Suppressor macrophage treated with lipopolysaccharide for 4 hours (primary cell): ENCODE measurements at places on chromosomes 12 and 14.

GRCh38 chr14:68569970-68570409, 222.9 kb downstream of the ZFP36L1 start:
- DNase-seq, result no peak

- DNase-seq, result peak; percentile 91
Measured at GRCh38 chr12:120265473-120266179, at the start of gene PXN. PXN (minus strand) TSS chr12:120265730; CDS start chr12:120265629, 101 bp downstream.

DNA sequence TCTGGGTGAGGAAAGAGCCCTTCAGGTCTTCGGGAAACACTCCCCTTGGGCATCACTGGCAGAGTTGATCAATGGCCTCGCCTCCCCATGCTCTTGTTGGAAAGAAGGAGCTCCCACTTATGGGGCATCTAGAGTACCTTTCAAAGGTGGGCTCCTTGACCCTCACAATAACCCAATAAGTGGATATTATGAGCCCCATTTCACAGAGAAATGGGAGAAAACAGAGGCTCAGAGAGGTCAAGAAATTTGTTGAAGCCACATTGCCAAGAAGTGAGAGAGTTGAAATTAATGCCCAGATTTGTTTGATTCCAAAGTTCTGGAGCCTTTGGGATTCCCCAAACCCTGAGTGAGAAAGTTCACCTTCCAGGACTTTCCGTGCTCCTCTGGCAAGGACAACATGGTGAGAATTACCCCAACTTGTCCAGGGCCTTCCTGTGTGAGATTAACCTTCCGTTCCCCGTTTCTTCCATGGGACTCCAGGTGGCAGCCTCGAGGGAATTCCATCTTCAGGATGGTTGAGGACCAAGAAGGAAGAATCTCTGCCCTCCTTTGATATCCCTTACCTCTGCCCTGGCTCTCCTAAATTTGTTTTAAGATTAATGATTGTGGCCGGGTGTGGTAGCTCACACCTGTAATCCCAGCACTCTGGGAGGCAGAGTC, 7.5 kb upstream of the CHD4 start:
- no peak for DNase-seq

DNA sequence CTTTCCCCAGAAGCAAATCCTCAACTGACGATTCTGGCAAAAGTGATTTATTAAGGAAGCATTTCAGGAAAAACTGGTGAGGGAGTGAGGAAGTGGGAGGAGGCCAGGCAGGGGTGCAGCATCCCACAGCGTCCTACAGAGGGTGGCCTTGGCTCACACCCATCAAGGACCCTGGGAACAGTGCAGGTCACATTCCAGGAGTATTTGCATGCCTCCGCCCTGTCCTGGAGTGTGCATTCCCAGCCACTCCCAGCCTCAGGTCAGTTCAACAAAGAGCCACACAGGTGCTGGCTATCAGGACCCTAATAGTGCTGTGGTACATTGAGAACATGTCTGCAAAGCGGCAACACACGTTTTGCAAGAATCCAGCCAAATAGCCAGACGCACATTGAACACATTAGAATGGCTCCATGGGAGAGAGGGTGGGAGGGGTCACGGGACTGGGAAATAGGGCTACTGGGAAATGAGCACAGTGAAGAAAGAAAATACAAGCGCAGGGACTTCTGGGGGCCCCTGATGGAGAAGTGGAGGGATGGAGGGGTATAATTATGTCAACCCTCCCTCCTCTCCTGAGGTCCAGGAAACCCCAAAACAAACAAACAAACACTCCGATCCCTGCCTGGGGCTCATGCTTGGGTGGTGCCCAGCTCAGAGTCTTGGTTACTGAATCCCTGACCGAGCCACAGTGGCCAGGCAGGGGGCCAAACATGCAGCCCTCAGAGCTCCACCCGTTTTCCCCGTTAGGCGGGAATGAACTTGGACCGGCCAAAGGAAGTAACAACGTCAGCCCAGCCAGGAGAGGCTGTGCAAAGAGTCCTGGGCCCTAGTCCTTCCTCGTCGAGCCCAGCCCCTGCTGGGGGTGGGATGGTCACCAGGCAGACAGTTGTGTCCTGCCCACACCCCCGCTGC, 36.5 kb downstream of the CMKLR1 start:
- DNase-seq, result no peak

- DNase-seq, result peak; percentile 82
Measured at GRCh38 chr14:50320283-50320682, 8.2 kb downstream of the DMAC2L start.

DNA sequence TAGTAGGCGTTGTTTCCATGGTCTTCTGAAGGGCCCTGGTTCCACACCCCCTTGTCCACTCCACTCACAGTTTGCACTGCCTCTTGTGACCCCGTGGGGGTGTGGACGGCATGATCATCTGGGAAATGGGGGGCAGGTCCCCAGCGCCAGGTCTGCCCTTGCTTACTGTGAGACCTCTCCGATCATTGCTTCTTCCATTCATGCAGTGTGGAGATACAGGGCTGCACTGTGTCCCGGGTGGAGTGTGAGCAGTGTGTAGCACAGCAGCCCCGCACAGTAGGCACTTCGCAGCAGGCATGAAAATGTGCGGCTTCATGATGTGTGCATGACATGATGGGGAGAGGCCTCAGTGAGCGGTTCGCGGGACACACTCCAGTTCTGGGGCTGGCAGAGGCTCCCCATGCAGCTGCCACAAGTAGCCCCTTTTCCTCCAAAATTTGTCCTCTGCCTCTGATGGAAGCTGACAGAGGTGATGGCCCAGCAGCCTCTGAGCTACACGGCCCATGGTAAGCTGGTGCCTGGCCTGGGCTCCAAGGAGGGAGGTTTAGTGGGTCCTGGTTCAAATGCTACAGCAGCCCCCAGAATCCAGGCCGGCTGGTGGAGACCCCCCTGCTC, 15.0 kb downstream of the RIN3 start:
- no peak for DNase-seq

DNA sequence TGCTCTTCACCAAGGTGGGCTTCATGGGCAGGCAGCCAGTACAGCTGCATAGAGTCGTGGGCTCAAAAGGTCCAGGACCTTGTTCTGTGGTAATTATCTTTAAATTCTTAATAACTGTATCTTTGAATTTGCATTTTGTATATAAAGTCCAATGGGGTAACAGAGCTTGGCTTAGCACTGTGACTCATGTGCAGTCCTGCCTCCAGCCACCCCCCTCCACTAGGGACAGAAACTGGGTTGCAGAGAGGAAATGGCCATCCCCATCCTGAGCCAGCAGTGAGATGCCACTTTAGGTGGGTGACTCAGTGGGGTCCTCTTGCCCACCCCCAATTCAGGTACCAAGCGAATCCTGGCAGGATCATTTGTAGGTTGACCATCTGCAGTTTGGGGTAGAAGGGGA, 48.1 kb downstream of the EPS8 start:
- DNase-seq, result no peak

DNA sequence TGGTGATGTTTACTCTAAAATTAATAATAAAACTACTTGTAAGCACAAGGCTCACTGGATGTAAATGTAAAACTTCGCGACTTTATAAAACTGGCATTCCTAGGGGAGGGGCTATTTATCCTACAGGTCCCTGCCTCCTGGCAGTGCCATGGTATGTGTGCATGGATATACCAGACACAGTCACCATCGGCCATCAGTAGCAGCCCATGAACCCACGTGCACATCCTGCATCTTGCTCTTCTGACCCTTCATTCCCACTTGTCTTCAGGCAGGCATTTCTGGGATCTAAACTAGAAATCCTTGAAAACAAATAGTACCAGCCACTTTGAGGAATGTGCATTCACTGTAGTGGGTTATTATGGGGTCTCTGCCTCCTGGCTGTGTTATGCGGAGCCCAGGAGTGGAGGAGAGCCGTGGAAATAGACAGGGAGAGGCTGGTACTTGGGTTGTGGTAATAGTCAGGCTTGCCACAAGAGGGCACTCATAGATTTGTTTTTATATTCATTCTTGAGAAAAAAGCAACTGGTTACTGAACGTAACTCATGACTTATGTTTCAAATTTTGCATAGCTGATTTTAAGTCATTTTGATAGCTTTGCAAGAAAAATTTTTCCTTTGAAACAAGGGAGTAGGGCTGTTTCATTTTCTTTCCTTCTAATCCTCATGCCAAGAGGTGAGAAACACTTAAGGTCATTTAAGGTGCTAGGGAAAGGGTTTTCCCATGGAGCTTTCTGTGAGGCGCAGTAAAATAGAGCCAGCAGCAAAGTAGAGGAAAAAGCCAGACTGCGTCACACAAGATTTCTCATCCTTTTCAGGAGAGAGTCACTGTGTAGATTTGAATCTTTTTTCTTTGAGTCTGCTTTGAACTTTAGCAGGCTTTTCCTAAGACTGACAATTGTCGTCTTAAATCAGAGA, 17.4 kb upstream of the GALNT16 start:
- DNase-seq, result peak; percentile 69

DNA sequence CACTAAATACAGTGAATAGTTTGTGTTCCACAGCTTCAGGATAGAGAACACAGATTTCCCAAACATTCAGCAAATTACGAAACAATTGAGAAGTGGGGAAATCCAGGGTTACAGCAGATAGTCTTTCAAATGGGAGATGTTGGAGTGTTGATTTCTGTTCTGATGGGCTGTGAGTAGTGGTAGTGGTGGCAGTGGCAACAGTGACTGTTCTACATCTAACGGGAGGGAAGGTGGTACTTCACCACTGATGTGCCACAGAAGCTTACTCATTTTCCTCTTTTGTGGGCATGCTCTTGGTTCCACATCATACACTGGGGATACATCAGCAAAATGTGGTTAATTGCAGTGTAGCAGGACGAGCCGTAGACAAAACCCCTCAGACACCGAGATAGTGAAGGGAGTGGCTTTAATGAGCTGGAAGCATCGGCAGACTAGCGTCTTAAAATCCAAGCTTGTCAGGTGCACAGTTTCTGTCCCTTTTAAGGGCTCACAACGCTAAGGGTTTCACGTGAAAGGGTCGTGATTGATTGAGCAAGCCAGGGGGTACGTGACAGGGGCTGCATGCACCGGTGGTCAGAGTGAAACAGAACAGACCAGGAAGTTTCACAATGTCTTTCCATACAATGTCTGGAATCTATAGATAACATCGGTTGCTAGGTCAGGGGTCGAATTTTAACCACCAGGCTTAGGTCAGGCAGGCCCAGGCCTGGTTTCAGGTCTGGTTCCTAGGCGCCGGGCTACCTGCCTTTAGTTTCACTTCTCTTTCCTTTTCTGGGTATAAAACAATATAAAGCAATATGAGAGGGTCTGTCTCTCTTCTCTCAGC, 330.6 kb upstream of the FBXO33 start:
- DNase-seq, result peak; percentile 30

DNA sequence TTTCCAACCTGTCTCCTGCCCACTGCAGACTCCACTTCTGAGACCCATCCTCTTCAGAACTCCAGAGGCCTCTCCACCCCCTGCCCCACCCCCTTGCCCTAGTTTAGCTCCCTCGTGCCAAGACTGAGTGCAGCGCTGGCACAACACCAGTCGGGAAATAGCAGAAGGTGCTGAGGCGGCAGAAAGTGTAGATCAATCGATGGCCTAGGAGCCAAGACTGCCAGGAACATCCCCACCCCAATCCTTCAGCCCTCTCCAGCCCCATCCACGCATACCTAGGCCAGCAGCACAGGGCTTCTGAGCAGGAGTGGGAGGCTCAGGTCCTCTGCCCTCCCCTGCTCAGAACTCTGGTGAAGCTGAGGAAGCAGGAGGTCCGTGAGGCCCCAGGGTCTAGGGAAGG, 1.1 kb downstream of the CPNE6 start:
- no peak for DNase-seq

- no peak for DNase-seq
Measured at GRCh38 chr14:92309968-92310530, 12.9 kb upstream of the SLC24A4 start.

GRCh38 chr12:42799966-42800365, 210.4 kb upstream of the PRICKLE1 start:
- no peak for DNase-seq

GRCh38 chr12:50110762-50111351, 1.2 kb upstream of the COX14 start:
- peak; percentile 38 for DNase-seq

- no peak for DNase-seq
Measured at GRCh38 chr14:90849787-90850444, 33.7 kb upstream of the TTC7B start.
